ENCODE measurements at places on chromosomes 5 and 9.

- DNase-seq, result no peak
Measured at GRCh38 chr5:71564895-71565294, 22.2 kb upstream of the MCCC2 start.

GRCh38 chr9:71250581-71250980 lies 129.2 kb upstream of the TRPM3 start:
- DNase-seq, result no peak

- DNase-seq, result no peak
Measured at GRCh38 chr9:115671236-115671962, 482.2 kb upstream of the PAPPA start.

- DNase-seq, result no peak
Measured at GRCh38 chr5:171523781-171524180, 104.3 kb downstream of the FGF18 start.

- DNase-seq, result no peak
Measured at GRCh38 chr5:34608859-34609648, 47.1 kb upstream of the RAI14 start.

DNA sequence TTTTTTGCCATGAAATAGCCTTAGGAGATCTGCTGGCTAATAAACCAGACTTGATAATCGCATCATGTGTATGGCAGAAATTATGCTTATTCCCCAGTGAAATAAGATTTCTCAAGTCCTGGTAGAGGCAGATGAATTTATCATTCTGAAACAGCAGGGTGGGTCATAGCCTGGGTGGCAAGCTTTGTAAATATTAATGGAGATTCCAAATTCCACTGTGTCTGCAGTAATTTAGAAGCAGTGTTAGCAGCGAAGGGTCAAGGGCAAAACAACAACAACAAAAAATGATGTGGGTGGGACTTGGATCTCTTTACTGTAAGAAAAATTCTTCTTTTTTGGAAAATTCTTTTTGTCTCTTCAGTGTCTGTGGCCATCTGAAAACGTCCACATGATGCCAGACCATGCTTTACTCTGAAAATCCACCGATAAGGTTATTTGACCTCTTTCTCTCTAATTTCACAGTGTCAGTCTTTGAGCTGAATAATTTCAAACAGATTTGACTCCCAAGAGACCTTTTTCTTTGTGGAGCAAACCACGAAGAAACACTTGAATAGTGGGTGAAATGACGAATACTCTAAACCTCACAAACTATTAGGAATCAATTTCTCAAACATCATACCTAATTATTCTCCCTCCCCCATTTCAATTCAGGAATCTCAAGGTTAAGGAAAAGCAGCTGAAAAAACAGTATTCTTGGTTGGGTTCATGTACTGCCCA lies 106.0 kb upstream of the RPS23 start:
- no peak for DNase-seq

GRCh38 chr9:134175291-134175807 lies 11.0 kb upstream of the RNU6ATAC start:
- DNase-seq, result no peak

- no peak for DNase-seq
Measured at GRCh38 chr5:153517241-153517611, 26.8 kb downstream of the GRIA1 start.

- no peak for DNase-seq
Measured at GRCh38 chr5:95934207-95934804, 27.3 kb downstream of the ELL2 start.

- no peak for DNase-seq
Measured at GRCh38 chr5:153952893-153953292, 85.8 kb downstream of the FAM114A2 start.

Measured in psoas muscle (tissue), 8 donors.